Diencephalon (tissue), 1 donor: ENCODE measurements at places on chromosomes 7 and 10. TPM values are rescaled to one million over a fixed set of nuclear protein-coding genes. Genes with fewer than 3 reads are reported as not detected.

Gene CDCA7L
- 26.8 TPM for total RNA-seq

Gene CCL24
- total RNA-seq = not detected

Gene CFTR
- 1.4 TPM for total RNA-seq

Gene VIM
- total RNA-seq = 259 TPM

Gene GPER1
- total RNA-seq = 3.0 TPM

Gene PLAU
- 2.1 TPM for total RNA-seq

Gene EN2
- total RNA-seq = 0.23 TPM

Gene LRRC18
- 0.23 TPM for total RNA-seq

Gene SFTPA1
- not detected for total RNA-seq

Gene HOXA9
- not detected for total RNA-seq

Gene LIPF
- not detected for total RNA-seq

Gene GIMAP8
- total RNA-seq = 2.8 TPM

Gene GATA3
- 0.69 TPM for total RNA-seq

Gene TAS2R5
- total RNA-seq = 1.8 TPM

Gene EPHA1
- 7.8 TPM for total RNA-seq

Gene PALD1
- 12.7 TPM for total RNA-seq

Gene CLDN3
- total RNA-seq = 0.69 TPM

Gene HSPA12A
- 41.1 TPM for total RNA-seq

Gene INHBA
- 12.7 TPM for total RNA-seq

Gene GDF2
- 0.23 TPM for total RNA-seq

Gene PLA2G12B
- total RNA-seq = not detected
